Activated CD8-positive, alpha-beta memory T cell treated with anti-CD3 and anti-CD28 coated beads, Interleukin-2, amount 10 ng/mL, durations not matched to agents 7 days and 5 days (primary cell): ENCODE measurements at places on chromosomes 2 and 18. TPM values are rescaled to one million over a fixed set of nuclear protein-coding genes. Genes with fewer than 3 reads are reported as not detected.
A peak's percentile ranks its signal among the peaks of the same experiment; 100 is the strongest.

The LRRTM1 gene
- not detected for total RNA-seq

The IL36B gene
- not detected for total RNA-seq

GRCh38 chr2:204722207-204722606, 176.9 kb downstream of the PARD3B start:
- DNase-seq: no peak
- H3K4me3 ChIP-seq: no peak overlapping the region
- H3K4me1 ChIP-seq: no peaks in the 10 kb centered on the region
- no peak overlapping the region for H3K27ac ChIP-seq

The FRZB gene
- total RNA-seq: not detected

GRCh38 chr2:120769076-120769786, 33.6 kb downstream of the GLI2 start:
- no peak for DNase-seq
- no peaks in the 10 kb centered on the region for H3K4me1 ChIP-seq
- no peaks in the 10 kb centered on the region for H3K27me3 ChIP-seq
- no peak overlapping the region for H3K27ac ChIP-seq
- no peak overlapping the region for H3K4me3 ChIP-seq

The GALNT3 gene
- 13.8 TPM for total RNA-seq

DNA sequence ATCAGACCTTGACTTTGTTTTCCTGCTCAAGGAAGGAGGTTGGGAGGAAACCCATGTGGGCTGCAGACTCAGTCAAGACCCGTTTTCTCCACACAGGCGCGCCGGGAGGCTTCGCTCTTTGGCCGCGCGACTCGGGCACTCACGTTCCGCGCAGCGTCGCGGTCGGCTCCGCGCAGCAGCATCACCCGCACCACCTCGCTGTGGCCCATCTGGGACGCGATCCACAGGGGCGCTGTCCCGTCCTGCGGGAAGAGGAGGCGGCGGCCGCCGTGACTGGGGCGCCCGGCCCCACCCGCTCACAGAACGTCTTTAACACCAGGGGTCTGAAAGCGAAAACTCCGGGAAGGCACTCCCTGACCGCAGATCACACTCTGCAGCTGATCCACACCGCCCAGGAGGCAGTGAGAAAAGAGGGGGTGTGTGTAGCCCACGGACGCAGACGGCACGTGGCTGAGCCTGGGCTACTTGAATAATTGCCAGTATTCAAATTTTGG, 33.1 kb upstream of the NPC1 start:
- H3K4me1 ChIP-seq: peaks cover 6% of the 10 kb centered on the region
- no peaks in the 10 kb centered on the region for H3K36me3 ChIP-seq
- no peak for DNase-seq
- no peak overlapping the region for H3K27ac ChIP-seq
- H3K4me3 ChIP-seq: peak overlapping the region; percentile 44
- H3K27me3 ChIP-seq: peaks cover 58% of the 10 kb centered on the region

- peaks cover 3% of the 10 kb centered on the region for H3K4me1 ChIP-seq
- no peaks in the 10 kb centered on the region for H3K36me3 ChIP-seq
- no peak for DNase-seq
- no peak overlapping the region for H3K4me3 ChIP-seq
- no peaks in the 10 kb centered on the region for H3K27me3 ChIP-seq
These were observed 25.5 kb downstream of the RBM44 start for GRCh38 chr2:237824085-237824484.

- peaks cover 16% of the 10 kb centered on the region for H3K4me1 ChIP-seq
- H3K36me3 ChIP-seq: peaks cover 35% of the 10 kb centered on the region
- H3K27ac ChIP-seq: peak overlapping the region; percentile 53
- DNase-seq: no peak
- no peaks in the 10 kb centered on the region for H3K27me3 ChIP-seq
These were observed 26.6 kb upstream of the ITGA4 start for GRCh38 chr2:181430406-181431118.

DNA sequence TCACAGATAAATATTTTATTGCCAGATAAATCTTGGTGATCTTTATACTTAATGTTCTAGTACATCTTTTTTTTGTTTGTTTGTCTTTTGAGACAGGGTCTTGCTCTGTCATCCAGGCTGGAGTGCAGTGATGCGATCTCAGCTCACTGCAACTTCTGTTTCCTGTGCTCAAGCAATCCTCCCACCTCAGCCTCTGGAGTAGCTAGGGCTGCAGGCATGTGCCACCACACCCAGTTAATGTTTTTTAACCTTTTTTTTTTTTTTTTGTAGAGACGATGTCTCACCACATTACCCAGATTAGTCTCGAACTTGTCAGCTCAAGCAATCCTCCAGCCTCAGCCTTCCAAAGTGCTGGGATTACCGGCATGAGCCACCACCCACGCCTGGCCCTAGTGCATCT, 9.1 kb upstream of the C1GALT1C1L start:
- H3K27ac ChIP-seq: no peak overlapping the region
- H3K36me3 ChIP-seq: no peaks in the 10 kb centered on the region

GRCh38 chr2:203585516-203585915, 50.4 kb upstream of the RAPH1 start:
- H3K36me3 ChIP-seq: no peaks in the 10 kb centered on the region
- H3K27ac ChIP-seq: no peak overlapping the region
- H3K4me1 ChIP-seq: peaks cover 28% of the 10 kb centered on the region
- H3K27me3 ChIP-seq: peaks cover 72% of the 10 kb centered on the region

The GLI2 gene
- total RNA-seq: 1.3 TPM

DNA sequence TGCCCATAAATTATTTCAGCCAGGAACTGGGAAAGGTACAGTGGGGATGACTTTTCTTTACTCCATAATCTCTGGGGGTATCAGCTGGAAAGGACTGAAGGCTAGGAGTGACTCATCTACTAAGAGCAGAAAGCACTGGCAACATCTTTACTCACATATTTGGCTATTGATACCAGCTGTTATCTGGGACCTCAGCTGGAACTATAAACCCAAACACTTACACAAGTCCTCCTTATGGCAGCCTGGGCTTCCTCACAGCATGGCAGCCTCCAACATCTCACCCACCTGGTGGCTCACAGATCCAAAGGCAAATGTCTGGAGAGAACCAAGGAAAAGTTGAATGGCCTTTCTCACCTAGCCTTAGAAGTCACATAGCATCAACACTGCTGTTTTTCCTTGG, 379.0 kb upstream of the RND3 start:
- H3K27me3 ChIP-seq: no peaks in the 10 kb centered on the region
- no peaks in the 10 kb centered on the region for H3K36me3 ChIP-seq
- no peak for DNase-seq
- H3K4me3 ChIP-seq: no peak overlapping the region
- no peaks in the 10 kb centered on the region for H3K4me1 ChIP-seq

The SMYD5 gene
- total RNA-seq: 26.8 TPM

GRCh38 chr18:9067823-9068222, 34.7 kb upstream of the NDUFV2 start:
- peaks cover 25% of the 10 kb centered on the region for H3K4me1 ChIP-seq
- H3K4me3 ChIP-seq: no peak overlapping the region
- peaks cover 3% of the 10 kb centered on the region for H3K36me3 ChIP-seq

The RIT2 gene
- total RNA-seq: not detected

- no peaks in the 10 kb centered on the region for H3K4me1 ChIP-seq
- no peak overlapping the region for H3K4me3 ChIP-seq
- no peak overlapping the region for H3K27ac ChIP-seq
- no peak for DNase-seq
- no peaks in the 10 kb centered on the region for H3K36me3 ChIP-seq
- no peaks in the 10 kb centered on the region for H3K27me3 ChIP-seq
These were observed 370.8 kb upstream of the NT5C1B start for GRCh38 chr2:18959952-18960717.

DNA sequence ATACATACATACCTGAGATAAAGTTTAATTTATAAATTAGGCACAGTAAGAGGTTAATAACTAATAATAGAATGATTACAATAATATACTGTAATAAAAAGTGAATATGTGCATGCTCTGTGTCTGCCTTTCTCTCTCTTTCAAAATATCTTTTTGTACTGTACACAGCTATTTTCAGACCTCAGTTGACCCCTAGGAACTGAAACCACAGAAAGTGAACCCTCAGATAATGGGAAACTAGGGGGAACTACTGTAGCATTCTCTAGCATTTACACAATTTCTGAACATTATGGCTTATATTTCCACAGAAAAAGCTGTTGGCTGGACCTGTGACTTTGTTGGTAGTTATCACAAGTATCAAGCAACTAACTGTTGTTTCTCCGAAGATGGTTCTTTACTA, 25.9 kb downstream of the WDR75 start:
- H3K36me3 ChIP-seq: peaks cover 57% of the 10 kb centered on the region
- no peaks in the 10 kb centered on the region for H3K4me1 ChIP-seq
- no peak overlapping the region for H3K4me3 ChIP-seq
- no peaks in the 10 kb centered on the region for H3K27me3 ChIP-seq
- no peak overlapping the region for H3K27ac ChIP-seq

DNA sequence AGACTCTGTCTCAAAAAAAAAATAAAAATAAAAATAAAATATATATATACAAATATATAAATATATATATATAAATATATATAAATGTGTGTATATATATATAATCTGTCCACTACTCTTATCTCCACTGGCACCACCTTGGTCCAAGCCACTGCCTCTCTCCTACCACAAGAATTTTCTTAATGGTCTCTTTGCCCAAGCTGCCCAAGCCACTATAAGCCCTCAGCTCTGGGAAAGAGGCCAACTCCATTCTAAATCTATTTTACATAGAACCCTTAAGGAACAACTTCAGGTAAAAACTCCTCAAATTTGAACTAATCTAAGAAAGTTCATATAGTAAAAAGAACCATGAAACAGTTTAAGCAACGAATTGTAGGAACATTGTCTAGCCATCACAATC, 45.6 kb upstream of the GREB1L start:
- no peak for DNase-seq
- H3K4me1 ChIP-seq: no peaks in the 10 kb centered on the region
- H3K27ac ChIP-seq: no peak overlapping the region
- H3K27me3 ChIP-seq: peaks cover 19% of the 10 kb centered on the region

The IL18RAP gene
- total RNA-seq: 12.3 TPM

DNA sequence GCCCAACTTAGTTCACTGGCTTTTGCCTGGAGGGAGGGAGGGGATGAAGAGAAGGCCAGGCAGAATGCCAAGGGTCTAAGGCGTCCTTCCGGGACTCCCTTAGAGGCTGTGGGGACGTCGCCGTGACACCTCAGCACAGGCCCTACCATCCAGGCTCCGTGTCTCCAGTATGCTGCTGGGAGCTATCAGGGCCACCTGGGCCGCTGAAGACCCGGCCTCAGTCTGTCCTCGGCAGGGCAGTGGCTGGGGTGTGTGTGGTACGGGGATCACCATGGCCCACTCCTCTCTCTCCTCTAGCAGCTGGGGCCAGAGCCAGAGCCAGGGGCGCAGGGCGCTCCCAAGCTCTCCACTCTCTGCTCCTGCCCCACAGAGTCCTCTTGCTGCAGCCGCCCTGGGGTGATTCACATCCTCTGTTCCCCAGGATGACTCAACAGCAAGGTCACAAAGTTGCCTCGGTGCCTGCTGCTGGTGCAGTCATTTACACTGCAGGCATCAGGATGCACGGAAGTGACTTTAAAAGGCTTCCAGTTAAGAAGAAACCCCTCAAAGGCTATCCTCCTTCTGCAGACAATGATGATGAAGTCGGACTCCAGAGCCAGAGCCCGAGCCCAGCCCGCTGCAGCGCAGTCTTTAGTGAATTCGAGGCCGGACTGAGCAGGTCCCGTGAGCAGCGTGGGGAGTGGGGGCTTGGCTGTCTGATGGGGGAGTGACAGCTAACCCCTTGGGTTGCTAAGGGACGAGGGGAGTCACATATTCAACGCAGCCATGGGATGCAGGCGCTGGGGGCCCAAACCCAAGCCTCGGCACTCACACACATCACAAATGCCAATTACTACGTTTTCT, 31.9 kb downstream of the SNORC start:
- no peak overlapping the region for H3K27ac ChIP-seq
- no peak for DNase-seq
- no peaks in the 10 kb centered on the region for H3K36me3 ChIP-seq
- H3K4me1 ChIP-seq: no peaks in the 10 kb centered on the region

The FOXD4L1 gene
- 0.23 TPM for total RNA-seq

DNA sequence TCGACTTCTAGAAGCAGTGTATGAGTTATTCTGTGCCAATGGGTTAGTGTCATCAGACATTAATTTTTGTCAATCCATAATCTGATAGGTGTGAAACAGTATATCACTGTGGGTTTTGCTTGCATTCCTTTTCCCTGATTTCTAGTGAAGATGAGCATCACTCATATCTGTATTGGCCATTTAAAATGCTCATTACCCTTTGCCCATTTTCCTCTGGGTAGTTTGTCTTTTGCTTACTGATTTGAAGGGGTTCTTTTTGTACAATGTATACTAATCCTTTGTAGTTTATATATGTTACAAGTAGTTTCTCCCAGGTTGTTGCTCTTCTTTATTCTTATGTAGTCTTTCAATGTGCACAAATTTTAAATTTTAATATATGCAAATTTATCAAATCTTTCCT, 152.2 kb downstream of the TPGS2 start:
- no peaks in the 10 kb centered on the region for H3K36me3 ChIP-seq
- DNase-seq: no peak
- peaks cover 11% of the 10 kb centered on the region for H3K27me3 ChIP-seq

DNA sequence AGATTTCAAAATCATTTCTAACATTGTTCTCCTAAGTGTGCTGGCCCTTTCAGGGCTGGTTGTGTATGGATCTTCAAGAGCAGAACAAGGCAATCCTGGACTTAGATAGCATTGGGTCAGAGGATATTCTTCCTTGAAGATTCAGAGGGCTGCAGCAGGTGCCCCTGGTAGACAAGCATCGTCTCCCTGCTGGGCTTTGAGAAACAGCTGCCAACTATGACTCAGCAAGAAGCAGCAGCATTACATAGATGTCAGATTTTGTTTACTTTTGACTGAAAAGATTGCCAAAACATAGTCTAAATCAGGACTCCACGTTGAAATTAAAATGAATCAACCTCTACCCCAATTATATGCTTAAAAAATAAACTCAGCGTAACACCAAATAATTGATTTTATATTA, 618.8 kb downstream of the SOCS6 start:
- no peak overlapping the region for H3K4me3 ChIP-seq
- no peaks in the 10 kb centered on the region for H3K4me1 ChIP-seq
- H3K27me3 ChIP-seq: no peaks in the 10 kb centered on the region
- no peak for DNase-seq
- no peak overlapping the region for H3K27ac ChIP-seq

The DQX1 gene
- 0.38 TPM for total RNA-seq

GRCh38 chr18:9971313-9971920, 57.6 kb downstream of the VAPA start:
- H3K4me3 ChIP-seq: no peak overlapping the region
- H3K27ac ChIP-seq: no peak overlapping the region
- H3K27me3 ChIP-seq: peaks cover 33% of the 10 kb centered on the region
- H3K4me1 ChIP-seq: peaks cover 12% of the 10 kb centered on the region
- H3K36me3 ChIP-seq: peaks cover 2% of the 10 kb centered on the region
- DNase-seq: peak; percentile 76

- H3K4me1 ChIP-seq: no peaks in the 10 kb centered on the region
- H3K27ac ChIP-seq: no peak overlapping the region
- no peaks in the 10 kb centered on the region for H3K36me3 ChIP-seq
- H3K4me3 ChIP-seq: no peak overlapping the region
- no peaks in the 10 kb centered on the region for H3K27me3 ChIP-seq
These were observed 318.1 kb downstream of the PARD3B start for GRCh38 chr2:204863336-204863735.

- H3K4me1 ChIP-seq: no peaks in the 10 kb centered on the region
- DNase-seq: no peak
- no peaks in the 10 kb centered on the region for H3K36me3 ChIP-seq
- no peak overlapping the region for H3K27ac ChIP-seq
- no peak overlapping the region for H3K4me3 ChIP-seq
These were observed 75.1 kb downstream of the SH3BP4 start for GRCh38 chr2:235026649-235027557.

GRCh38 chr2:239815671-239816070, 209.5 kb downstream of the NDUFA10 start:
- H3K4me3 ChIP-seq: no peak overlapping the region
- H3K27me3 ChIP-seq: peaks cover 2% of the 10 kb centered on the region
- no peaks in the 10 kb centered on the region for H3K4me1 ChIP-seq
- DNase-seq: peak; percentile 15
- no peak overlapping the region for H3K27ac ChIP-seq
